Stimulated activated memory B cell treated with anti-CD40 and anti-IgM and Interleukin-4, amounts not matched to agents 10 μg/mL and 1 μg/mL and 100 μg/mL, for 72 hours (primary cell): ENCODE measurements at places on chromosomes 11 and 22.

DNA sequence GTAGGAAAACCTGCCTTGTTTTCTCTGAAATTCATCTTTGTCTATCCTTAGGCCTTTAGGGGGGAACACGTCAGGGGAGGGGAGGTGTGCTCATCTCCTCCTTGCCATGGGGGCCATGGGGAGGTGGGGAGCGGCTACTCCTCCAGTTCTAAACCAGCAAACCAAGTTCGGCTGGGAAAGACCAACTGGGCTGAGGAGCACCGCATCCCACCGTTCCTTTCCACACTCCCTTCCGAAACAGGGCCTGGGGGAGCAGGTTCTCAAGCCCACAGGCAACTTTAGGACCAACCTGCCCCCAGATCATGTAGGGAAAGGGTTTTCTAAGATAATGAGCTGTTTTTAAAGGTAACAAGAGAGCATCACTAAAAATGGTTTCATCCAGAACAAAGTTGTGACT is 77.5 kb upstream of the PITPNB start:
- no peak for ATAC-seq

GRCh38 chr11:65503949-65504673 is 5.3 kb downstream of the MALAT1 start:
- ATAC-seq = no peak

DNA sequence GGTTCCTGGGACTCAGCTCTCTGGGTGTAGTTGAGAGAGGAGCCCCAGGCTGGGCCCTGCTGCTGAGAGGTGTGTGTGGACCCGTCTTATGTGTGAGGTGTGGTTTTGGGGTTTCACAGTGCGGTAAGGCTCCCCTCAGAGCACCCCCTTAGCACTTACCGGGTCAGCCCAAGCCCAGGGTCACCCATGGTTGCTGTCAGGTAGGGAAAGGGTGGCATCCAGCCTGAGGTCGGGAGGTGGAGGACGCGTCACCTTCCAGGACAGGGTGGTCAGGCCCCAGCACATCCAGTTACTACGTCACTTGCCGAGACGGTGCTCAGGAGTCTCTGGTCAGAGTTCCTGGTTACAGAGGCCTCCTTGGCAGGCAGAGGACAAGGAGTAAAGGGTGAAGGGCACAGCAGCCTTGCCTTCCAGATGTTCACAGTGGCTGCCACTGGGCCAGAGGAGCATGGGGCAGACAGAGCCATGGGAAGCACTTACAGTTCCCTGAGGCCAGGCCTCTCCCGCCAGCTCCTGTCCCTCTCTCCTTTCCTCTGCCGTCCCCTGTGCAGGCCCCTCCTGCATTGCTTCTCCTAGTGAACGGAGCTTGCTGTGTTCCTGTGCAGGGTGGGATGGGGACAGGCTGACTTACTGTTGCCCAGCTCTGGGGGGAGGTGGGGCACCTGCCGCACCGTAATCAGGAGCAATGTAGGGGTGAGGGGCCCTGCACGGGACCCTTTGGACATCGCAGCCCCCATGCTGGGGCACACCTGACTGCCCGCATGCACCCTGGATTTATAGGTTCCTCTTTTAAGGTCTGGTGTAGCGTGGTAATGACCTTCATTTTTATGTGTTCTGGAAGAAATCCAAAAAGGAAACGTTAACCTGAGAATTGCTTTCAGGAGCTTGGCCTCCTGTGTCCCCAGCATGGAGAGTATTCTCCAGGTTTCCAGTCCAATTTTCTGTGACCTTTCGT is 285.9 kb downstream of the TBC1D22A start:
- no peak for ATAC-seq

GRCh38 chr11:6572215-6572614 is 31.2 kb downstream of the RRP8 start:
- ATAC-seq = no peak

GRCh38 chr22:28568099-28568498 is 111.5 kb downstream of the TTC28 start:
- no peak for ATAC-seq
